SK-N-SH treated with all-trans-retinoic acid at 6 μM for 48 hours (cell line): ENCODE measurements at places on chromosomes 5 and 9.

DNA sequence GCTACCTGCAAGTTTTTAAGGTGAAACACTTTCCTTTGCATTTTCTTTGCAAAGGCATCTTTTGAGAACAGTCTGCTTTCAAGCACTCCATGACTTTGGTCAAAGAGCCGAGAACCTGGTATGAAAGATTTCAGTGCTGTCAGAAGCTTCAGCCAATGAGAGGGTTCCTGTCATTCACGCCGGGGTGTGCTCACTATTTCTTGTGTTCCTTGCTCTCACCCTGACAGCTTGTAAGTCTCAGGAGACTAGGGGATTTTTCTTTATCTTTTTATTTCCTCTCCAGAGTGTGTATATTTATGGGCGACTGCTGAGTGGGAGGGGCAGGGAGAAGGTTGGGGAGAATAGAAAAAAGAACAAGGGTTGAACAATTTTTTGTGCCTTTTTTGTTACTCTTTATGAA, 334.0 kb downstream of the PSAT1 start:
- ATAC-seq = no peak

- ATAC-seq = peak; percentile 38; the same call in 1 of the 3 replicates
Observed at GRCh38 chr5:138595180-138595795, 20.1 kb upstream of the HSPA9 start.

DNA sequence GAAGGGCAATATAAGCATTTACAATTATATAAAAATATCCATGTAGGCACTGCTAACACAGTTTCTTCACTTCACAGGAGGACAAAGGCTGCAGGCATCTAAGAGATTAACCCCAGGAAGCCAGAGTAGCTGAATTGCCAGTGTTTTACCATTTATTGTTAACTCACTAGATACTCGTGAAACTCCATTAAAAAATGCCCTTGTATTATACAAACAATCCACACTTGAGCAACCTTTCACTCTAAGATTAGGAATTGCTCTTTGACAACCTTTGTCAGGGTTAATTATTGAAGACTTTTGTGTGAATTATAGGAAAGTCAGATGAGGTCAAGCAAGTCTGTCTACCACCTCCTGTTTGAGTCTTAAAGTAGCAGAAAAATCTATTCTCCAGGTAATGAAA, 317.8 kb downstream of the ADGRV1 start:
- ATAC-seq = no peak

DNA sequence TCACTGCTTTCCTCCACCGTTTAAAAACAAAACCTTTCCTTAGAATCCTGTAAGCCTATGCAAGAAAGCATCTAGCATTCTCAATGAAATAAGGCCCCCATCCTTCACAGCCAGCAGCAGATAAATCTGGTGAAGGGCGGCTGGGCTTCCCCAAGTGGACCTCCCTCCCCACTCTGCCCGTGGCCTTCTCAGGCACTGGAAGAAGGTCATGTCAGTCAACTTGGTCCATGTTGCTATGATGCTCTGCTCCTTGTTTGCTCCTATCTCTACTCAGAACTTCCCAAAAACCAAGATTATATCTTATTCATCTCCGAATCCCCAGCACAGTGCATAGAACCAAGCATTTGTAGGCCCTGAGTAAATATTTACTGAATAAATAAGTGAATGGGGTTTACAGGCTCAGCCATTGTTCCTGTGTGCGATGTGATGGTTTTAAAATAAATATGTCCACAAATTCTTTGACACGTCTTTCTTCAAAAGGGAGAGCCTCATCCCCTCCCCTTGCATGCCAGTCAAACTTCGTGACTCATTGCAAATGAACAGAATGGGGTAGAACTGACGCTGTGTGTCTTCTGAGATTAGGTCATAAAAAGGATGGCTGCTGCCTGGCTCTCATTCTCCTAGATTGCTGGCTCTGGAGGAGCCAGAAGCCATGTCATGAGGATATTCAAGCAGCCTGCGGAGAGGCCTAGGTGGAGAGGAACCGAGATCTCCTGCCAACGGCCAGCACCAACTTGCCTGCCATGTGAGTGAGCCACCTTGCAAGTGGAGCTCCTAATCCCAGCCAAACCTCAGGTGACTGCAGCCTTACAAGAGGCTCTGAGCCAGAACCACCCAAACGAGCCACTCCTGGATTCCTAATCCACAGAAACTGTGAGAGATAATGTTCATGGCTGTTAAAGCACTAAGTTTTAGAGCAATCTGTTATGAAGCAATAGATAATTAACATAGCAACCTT, 70.5 kb downstream of the MED27 start:
- peak; percentile 37; the same call in 2 of the 3 replicates for ATAC-seq

- ATAC-seq = no peak
Observed at GRCh38 chr9:132074736-132075135, 4.9 kb downstream of the MED27 start.

GRCh38 chr5:10400831-10401230, 40.8 kb upstream of the ROPN1L start:
- no peak for ATAC-seq

GRCh38 chr9:89969156-89969675, 364.4 kb downstream of the GADD45G start:
- ATAC-seq = no peak

DNA sequence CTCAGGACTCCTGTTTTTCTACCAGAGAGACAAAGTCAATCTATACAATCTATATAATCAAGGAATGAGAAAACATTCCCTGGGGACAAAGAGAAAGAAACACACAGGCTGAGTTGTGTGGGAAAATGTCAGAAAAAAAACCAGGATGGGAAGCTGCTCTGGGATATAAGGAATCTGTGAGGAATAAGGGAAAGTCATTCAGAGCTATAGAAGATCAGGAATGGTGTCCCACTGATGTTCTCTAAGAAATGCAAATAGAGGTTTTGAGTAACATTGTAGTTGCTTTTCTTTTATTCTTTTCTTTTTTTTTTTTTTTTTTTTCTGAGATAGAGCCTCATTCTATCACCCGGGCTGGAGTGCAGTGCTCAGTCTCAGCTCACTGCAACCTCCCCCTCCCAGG, 605.9 kb upstream of the KLF4 start:
- no peak for ATAC-seq

GRCh38 chr9:120757026-120757913, 35.9 kb downstream of the FBXW2 start:
- ATAC-seq = no peak

GRCh38 chr9:18543406-18544192, 69.6 kb downstream of the ADAMTSL1 start:
- peak; percentile 89 for ATAC-seq

DNA sequence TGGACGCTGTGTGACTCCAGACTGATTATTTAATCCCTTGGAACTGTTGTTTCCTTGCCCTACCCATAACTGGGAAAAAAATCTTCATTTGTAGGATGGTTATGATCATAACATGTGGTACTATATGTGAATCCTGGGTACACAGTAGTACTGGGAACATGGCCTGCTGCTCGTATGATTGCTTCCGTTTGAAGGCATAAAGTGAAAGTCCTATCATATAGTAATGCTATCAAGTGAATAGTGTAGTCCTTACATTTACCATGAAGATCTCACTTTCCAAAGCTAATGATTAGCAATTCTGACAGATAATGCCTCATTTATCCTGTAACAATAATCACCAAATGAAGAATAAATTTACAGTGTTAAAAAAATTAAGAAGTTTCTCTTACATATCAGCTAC, 53.2 kb downstream of the MEF2C start:
- no peak for ATAC-seq

DNA sequence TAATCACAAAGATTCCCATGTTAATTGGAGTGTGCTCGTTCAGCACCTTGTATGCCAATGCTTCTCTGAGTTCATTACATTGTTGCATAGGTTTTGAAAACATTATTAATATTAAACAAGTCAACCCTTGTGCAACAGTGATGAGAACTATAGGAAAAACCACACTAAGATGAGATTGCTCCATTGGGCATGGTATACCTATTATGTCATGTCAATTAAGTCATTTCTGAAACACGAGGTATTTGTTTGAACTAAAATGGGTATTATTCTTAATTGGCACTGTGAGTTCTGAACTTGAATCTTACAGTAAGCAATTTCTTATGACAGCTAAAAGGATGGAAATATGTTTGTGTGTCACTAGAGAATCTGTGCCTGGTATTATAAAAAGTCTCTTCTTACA, 447.7 kb downstream of the EFNA5 start:
- ATAC-seq = no peak

DNA sequence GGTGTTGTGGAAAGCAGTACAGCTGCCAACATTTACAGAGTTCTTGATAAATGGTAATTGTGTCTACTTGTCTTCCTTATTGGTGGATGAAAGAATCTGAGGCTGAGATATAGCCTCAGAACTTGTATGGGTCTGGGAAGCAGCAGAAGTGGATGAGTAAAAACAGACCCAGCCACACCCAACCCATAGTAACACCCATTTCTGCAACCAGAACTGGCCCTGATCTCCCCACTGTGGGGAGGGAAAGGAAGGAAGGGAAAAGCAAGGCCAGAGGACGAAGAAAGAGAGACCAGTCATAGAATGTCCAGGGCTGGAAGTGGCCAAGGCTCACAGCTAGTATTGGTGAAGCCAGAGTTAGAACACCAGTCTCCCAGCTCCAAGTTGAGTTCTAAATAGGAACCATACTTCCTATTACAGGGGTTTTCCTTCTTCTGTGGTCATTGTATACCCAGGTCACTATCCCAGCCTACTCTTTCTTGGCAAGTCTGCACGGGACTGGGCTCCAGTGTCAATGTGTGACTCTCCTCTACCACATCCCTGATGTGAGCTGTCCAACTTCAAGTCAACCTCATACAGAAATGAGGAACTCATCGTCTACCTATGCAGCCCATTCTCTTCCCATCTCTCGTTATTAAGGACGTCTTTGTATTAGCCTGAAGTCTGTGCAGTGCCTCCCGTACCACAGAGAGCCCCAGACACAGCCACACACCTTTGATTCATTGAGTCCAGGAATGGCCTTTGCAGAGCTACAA, 35.9 kb downstream of the ITK start:
- ATAC-seq = no peak

DNA sequence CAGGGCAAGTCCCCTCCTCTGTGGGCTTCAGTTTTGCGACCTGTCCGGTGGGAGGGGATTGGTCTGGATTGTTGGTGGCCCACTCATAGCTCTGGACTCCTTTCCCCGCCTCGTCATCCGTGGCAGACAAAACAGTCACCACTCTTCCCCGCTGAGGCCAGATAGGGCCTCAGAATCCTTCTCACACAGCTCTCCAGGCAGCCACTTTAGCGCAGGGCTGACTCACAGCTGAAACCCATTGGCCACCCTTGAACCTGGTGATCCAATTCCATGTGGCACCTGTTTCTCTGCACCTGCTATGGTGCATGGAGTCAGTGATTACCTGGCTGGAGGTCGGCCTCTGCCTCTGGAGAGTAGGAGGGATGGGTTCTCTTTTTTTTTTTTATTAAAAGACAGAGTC, 15.8 kb upstream of the CACFD1 start:
- ATAC-seq = no peak

DNA sequence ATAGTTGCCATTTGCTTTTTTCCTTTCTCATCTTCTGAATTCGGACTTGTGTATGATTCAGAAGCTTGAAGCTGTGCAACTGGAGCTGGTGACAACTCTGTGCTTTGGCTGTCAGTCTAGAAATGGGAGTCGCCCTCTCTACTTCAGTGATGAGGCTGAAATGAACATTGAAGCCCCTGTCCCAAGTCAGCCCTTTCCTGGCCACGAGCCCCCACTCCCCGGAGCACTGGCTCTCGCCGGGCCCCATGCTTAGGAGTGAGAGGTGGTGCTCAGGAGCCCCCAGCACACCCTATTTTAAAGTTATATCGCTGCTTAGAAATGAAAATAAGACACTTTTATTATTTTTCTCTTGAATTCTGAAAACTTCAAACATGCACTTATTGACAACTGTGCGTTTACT, 66.0 kb downstream of the PSMB7 start:
- ATAC-seq = no peak

DNA sequence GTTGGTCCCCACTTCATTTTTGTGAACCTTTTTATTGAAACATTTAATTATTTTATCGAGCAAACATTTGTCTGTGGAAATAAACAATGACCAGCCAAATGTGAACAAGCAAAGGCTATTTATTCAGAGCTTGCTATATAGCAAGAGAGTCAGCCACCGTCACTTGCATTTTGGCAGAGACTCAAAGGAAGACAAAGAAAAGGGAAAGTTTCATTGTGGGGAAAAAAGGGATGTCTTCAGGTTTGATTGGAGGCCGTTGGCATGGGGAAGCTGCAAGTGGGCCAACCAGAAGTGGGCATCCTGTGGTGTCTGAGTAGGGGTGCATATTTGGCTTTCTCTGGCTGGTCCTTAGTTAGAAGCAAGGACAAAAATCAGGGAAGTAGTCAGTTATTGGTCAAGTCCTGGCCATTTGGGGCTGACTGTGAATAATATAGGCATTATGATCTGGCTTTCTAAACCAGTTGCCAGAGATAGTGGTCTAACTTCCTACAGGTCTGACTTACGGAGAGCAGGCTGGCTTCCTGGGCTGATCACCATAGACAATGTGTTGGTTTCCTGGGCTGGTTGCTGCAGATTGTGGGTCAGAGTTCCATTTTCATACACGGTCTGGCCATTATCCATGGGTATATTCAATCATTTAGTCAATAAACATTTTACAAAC, 16.6 kb downstream of the ENC1 start:
- no peak for ATAC-seq

GRCh38 chr9:70554881-70555280, 140.4 kb upstream of the KLF9 start:
- no peak for ATAC-seq

DNA sequence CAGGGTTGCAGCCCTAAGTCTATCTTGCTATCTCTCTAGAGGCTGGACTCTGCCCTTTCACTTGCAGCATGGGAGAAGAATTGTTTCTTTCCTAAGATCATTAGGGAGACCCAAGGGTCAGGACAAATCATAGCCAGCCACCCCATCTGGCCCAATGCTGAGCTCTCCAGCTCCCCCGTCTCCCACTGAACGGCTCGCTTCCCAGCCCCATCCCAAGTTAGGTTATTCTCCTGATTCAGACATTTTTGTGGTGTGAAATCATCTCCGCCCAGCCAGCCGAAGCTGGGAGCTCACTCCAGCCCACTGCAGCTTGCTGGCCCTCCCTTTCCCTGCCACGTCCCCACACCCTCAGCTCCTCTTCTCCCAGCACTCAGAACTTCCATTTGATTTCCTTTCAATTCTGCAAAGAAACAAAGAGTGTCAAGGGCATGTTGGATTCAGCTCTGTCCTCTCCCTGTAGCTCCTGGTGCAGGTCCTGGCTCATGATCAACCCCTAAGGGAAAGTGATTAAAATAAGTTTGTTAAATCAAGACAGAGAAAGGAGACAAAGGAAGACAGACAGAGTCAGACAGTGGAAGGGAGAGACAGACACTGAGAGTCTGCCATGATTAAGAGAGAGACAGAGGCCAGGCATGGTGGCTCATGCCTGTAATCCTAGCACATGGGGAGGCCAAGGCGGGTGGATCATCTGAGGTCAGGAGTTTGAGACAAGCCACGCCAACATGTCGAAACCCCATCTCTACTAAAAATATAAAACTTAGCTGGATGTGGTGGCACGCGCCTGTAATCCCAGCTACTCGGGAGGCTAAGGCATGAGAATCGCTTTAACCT, 12.6 kb upstream of the SPARC start:
- ATAC-seq = peak; percentile 96

- no peak for ATAC-seq
Observed at GRCh38 chr9:30970812-30971211, 1413.6 kb upstream of the ACO1 start.

- ATAC-seq = peak; percentile 5; the same call in 2 of the 3 replicates
Observed at GRCh38 chr9:129141066-129142041, 30.1 kb downstream of the PTPA start.

- ATAC-seq = no peak
Observed at GRCh38 chr5:38923661-38924451, 78.0 kb downstream of the OSMR start.
